ENCODE measurements at places on chromosomes 4 and X. TPM values are rescaled to one million over a fixed set of nuclear protein-coding genes. Genes with fewer than 3 reads are reported as not detected.

- H3K36me3 ChIP-seq, result no peaks in the 10 kb centered on the region
- no peak overlapping the region for H3K27ac ChIP-seq
- peaks cover 90% of the 10 kb centered on the region for H3K27me3 ChIP-seq
- no peak overlapping the region for H3K4me3 ChIP-seq
Measured at GRCh38 chr4:1492142-1492457, 85.9 kb upstream of the NKX1-1 start.

DNA sequence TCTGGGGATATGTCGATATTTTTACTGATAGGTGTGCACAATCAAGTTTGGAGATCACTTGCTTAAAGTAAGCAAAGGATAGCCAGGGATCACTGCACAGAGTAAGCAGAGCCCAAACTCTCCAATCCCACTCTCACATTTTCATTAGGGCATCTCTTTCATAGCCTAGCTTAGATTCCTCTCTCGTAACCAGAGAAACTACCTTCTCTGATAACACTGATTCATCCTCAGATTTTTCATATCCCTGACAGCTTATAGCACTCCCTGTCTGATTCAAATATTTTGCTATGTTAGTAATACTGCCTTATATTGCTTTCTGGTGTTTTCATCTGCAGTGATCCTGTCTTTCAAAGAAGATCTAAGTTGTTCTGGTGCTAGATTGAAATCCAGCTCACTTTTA, 123.7 kb downstream of the CBLL2 start:
- no peaks in the 10 kb centered on the region for H3K4me1 ChIP-seq
- no peak for DNase-seq
- no peak overlapping the region for H3K4me3 ChIP-seq
- H3K27ac ChIP-seq, result no peak overlapping the region

- peaks cover 18% of the 10 kb centered on the region for H3K36me3 ChIP-seq
- no peak overlapping the region for H3K4me3 ChIP-seq
- no peak for DNase-seq
- H3K27ac ChIP-seq, result no peak overlapping the region
- H3K4me1 ChIP-seq, result peaks cover 6% of the 10 kb centered on the region
- no peaks in the 10 kb centered on the region for H3K27me3 ChIP-seq
Measured at GRCh38 chr4:16248605-16249004, 22.3 kb upstream of the TAPT1 start.

GRCh38 chr4:82899374-82900065, 1.0 kb upstream of the THAP9 start:
- peak overlapping the region; percentile 78 for H3K4me3 ChIP-seq
- H3K27me3 ChIP-seq, result no peaks in the 10 kb centered on the region
- peaks cover 24% of the 10 kb centered on the region for H3K36me3 ChIP-seq

DNA sequence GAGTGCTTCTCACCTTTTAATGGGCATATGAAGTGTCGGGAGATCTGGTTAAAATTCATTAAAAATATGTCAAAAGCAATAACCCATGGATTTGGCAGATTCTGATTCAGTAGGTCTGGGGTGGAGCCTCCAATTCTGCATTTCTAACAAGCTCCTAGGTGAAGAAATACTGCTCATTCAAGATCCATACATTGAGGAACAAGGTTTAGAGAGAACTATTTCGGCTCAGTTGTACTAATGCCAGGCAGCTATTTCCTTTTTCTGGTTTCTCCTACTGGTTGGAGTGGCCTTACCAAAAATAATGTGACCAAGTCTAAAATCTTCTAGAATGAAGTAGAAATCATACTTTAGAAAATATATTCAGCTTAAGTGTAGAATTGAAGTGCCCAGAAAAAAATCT, 117.5 kb downstream of the TSPAN7 start:
- H3K27me3 ChIP-seq, result no peaks in the 10 kb centered on the region
- no peak overlapping the region for H3K27ac ChIP-seq
- no peak overlapping the region for H3K4me3 ChIP-seq
- H3K36me3 ChIP-seq, result no peaks in the 10 kb centered on the region
- no peak for DNase-seq

- no peaks in the 10 kb centered on the region for H3K27me3 ChIP-seq
- H3K36me3 ChIP-seq, result peaks cover 18% of the 10 kb centered on the region
- no peak overlapping the region for H3K27ac ChIP-seq
- no peak overlapping the region for H3K4me3 ChIP-seq
- H3K4me1 ChIP-seq, result no peaks in the 10 kb centered on the region
Measured at GRCh38 chrX:123685232-123685631, 47.6 kb downstream of the THOC2 start.

TAF7L gene
- 0.08 TPM for total RNA-seq

HEPH gene
- 26.2 TPM for total RNA-seq

AADAT gene
- 2.2 TPM for total RNA-seq

MCUB gene
- total RNA-seq, result 3.3 TPM

ARX gene
- not detected for total RNA-seq

PNMA3 gene
- total RNA-seq, result 1.8 TPM

DNA sequence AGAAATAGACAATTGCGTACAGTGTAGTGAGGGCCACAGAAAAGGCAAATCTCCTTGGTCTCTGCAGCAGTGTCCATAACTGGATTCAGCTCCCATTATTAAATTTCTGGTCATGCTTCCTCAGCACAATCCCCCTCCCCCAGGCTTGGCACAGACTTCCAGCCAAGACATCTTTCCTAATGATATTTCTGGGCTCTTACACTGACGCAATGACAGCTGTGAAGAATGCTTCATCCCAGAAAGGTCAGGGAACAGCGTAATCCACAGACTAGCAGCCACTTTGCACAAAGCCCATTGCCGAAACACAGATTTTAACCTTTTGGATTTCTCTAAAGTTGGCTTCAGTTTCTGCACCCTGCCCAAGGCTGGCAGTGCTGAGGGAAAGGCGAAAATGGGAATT, 597.6 kb upstream of the CPEB2 start:
- no peak overlapping the region for H3K4me3 ChIP-seq
- H3K27ac ChIP-seq, result no peak overlapping the region
- H3K4me1 ChIP-seq, result no peaks in the 10 kb centered on the region
- H3K36me3 ChIP-seq, result no peaks in the 10 kb centered on the region

DNA sequence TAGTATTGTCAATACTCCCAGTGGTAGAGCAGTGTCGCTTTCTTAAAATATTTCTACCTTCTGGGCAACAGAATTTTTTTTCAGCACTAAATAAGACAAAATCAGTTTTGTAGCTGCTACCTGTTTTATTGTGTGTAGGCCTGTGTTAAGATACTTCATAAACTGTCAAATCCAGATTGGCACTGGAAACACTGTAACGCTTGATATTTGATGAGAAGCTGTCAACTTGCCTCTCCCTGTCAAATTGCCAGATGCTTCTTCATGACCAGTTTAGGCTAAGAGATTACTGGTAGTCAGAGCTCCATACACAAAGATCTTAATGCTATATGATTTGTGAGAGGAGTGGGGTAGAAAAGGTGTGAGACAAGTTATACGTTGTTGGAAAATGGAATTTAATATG, 17.3 kb downstream of the TRAM1L1 start:
- no peak overlapping the region for H3K27ac ChIP-seq
- H3K36me3 ChIP-seq, result no peaks in the 10 kb centered on the region
- H3K4me1 ChIP-seq, result no peaks in the 10 kb centered on the region
- H3K4me3 ChIP-seq, result no peak overlapping the region
- DNase-seq, result no peak
- H3K27me3 ChIP-seq, result no peaks in the 10 kb centered on the region

- no peak overlapping the region for H3K4me3 ChIP-seq
- no peak overlapping the region for H3K27ac ChIP-seq
Measured at GRCh38 chrX:117196481-117196880, 733.7 kb upstream of the CT83 start.

DNA sequence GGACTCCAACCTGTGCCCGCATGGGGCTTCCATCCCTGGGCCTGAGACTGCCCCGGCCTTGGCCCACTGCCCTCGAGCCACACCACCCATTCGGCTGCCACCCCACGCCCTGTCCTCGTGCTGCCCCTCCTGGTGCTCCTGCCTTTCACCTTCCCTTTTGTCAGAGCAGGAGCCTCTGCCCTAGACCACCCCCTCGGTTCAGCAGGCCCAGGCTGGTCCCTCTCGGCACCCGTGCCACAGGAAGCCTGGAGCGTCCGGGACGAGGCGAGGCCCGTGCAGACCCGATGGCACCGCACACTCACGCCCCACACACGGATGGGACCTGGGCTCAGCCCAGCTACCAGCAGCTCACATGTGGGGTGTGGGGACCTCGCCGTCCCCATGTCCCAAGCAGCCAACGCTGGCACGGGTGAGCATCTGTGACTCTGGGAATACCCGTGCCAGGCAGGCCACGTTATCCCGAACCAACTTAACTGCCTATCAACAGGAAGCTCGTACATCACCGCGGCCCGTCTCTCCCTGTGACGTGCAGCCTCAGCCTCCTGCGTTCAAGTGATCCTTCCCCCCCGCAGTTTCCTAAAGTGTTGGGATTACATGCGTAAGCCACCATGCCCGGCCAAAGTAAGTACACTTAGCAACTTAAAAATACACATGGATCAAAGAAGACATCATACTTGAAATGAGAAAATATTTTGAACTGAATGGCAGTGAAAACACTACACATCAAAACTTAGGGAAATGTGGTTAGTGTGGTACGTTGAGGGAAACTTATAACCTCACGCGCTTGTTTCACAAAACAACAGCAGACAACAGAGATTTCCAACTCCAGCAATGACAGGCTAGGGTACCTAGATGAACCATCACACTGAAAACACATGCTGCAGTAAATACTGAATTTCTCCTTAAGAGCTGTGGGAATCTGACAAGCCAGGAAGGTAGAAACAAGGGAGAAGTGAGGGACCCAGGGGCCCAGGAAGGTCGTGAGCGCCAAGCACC, 29.0 kb downstream of the LRPAP1 start:
- H3K27ac ChIP-seq, result peak overlapping the region; percentile 77
- no peaks in the 10 kb centered on the region for H3K27me3 ChIP-seq
- no peak overlapping the region for H3K4me3 ChIP-seq
- H3K36me3 ChIP-seq, result peaks cover 25% of the 10 kb centered on the region

- H3K27me3 ChIP-seq, result no peaks in the 10 kb centered on the region
- DNase-seq, result no peak
- H3K27ac ChIP-seq, result no peak overlapping the region
- H3K36me3 ChIP-seq, result no peaks in the 10 kb centered on the region
- no peaks in the 10 kb centered on the region for H3K4me1 ChIP-seq
Measured at GRCh38 chrX:72340626-72341025, 34.9 kb upstream of the CITED1 start.

DNA sequence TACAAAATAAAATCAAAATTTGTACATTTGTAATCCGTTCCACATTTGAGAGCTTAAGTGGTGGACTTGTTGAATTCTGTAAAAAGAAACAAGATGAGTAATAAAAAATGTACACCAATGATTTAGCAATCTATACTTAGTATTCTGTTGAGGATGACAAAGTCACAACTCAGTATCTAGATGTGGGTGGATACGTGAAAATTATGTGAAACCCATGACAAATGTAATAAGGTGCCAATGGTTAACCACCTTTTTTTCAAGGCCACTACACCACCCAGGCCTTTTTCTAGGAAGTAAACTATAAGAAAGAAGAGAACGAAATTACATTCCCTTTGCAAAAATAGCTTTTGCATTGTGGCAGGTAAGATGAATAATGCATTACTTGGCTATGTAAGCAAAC, 77.0 kb downstream of the ATP8A1 start:
- peaks cover 17% of the 10 kb centered on the region for H3K36me3 ChIP-seq
- no peaks in the 10 kb centered on the region for H3K27me3 ChIP-seq
- DNase-seq, result no peak
- no peaks in the 10 kb centered on the region for H3K4me1 ChIP-seq
- no peak overlapping the region for H3K4me3 ChIP-seq

CYLC1 gene
- not detected for total RNA-seq
